ENCODE measurements at places on chromosomes 11 and 22.

- no peak for DNase-seq
Measured at GRCh38 chr22:50306753-50307749, at the start of gene PLXNB2. PLXNB2 (minus strand) TSS chr22:50307646; CDS start chr22:50290584, 17,062 bp downstream.

DNA sequence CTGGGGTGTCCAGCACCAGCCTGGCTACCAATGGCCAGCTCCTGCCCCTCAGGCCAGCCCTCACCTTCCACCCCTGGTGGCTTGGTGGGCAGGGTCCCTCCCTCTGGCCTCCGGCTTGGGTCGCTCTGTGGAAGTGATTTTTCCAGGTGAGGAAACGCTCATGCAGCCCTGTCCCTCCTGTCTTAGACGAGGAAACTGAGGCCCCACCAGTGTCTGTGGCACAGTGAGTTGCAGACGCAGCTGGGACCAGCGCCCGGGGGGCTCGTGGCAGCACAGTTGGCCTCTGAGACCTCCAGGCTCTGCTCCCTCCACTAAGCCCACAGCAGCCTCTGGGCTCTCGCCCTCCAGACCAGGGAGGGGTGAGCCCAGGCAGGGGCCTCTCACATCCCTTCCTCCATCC, 6.2 kb downstream of the B3GAT1 start:
- no peak for DNase-seq

GRCh38 chr11:3092603-3093141, 35.4 kb upstream of the CARS1 start:
- no peak for DNase-seq

DNA sequence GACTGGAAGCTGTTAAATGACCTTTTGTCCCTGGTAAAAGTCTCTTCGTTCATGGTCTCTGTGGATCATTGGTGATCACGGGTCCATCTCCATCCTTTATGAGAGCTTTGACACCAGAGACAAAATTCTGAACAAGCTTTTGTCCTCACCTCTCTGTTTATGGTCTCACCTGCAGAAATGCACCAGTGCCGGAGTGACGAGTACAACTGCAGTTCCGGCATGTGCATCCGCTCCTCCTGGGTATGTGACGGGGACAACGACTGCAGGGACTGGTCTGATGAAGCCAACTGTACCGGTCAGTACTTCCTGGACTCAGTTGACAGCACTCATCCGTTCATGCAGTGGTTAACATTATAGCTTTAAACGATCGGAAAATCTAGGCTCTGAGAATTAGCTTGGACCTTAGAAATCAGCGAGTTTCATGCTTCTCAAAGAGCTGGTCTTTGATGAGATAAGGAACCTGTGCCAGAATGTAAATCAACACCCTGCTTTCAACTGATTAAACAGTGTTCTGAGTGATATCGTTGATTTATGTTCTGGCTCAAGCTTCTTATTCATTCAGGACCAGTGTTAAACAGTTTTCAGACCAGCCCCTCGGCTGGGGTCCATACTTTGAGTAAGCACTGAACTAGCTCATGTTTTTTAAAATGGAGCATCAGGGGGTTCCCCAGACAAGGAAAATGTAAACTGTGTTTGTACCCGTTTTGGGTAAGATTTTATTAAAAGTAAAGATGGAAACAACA, 124.5 kb upstream of the SORL1-AS1 start:
- no peak for DNase-seq

GRCh38 chr11:18657673-18658072, 23.5 kb upstream of the SPTY2D1 start:
- no peak for DNase-seq

GRCh38 chr22:35641494-35642120, 6.6 kb upstream of the APOL6 start:
- no peak for DNase-seq

GRCh38 chr11:68314203-68315170, 2.1 kb downstream of the LRP5 start:
- DNase-seq = no peak

DNA sequence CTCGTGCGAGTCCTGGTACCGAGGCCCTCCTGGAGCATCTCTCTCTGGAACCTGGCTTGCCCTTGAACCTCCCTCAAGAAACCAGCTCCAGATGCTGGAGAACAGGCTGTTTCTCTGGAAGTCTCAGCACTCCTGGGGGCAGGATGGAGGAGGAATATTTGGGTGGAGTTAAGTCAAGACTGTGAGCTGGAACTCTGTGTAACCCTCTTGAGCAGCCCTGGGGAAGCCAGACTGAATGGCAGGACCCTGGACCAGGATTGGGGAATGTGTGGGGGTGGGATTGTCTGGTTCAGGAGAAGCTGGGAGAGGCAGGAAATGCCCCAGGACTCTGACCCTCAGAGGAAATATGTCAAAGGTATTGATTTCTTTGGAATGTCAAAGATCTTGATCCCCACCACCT, 7.7 kb downstream of the CREB3L1 start:
- no peak for DNase-seq

GRCh38 chr11:29913352-29913751, 103.5 kb downstream of the KCNA4 start:
- no peak for DNase-seq

DNA sequence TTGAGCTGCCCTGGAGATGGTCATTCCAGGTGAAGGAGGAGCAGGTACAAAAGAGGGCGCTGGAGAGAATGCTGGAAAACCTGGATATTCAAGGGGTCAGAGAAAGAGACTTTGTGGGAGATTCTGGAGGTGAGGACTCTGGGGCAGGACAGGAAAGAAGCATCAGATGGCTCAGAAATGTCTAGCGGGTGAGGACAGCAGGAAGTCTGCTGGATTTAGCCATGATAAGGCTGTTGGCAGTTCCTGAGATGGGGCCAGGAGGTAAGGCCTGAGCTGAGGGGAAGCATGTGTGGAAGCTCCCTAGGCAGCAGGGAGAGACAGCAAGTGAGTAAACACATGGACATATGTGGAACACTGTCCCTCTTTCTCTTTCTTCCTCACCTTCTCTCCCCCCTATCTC, 1.5 kb downstream of the UPB1 start:
- DNase-seq = no peak

DNA sequence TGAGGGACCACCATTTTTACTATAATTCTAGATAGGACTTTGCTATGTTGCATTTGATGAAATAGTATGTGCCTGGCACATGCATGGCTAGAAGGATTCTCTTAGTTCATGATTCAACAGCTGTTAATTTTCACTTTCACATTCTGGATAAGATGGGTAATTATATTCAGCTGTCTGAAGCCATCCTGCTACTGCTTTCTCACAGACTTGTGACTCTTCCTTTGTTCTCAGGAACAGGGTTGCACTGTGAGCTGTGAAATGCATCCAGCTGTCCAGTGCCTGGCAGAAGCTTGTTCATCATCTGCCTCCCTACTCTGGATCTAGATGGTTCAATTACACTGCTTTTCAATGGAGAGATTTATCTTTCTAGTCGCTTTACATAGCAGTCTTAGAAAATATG, 610.1 kb upstream of the ANO5 start:
- DNase-seq = no peak

GRCh38 chr11:5069272-5069671, at the start of gene OR52E1:
OR52E1 (plus strand) TSS chr11:5069572.
- no peak for DNase-seq

DNA sequence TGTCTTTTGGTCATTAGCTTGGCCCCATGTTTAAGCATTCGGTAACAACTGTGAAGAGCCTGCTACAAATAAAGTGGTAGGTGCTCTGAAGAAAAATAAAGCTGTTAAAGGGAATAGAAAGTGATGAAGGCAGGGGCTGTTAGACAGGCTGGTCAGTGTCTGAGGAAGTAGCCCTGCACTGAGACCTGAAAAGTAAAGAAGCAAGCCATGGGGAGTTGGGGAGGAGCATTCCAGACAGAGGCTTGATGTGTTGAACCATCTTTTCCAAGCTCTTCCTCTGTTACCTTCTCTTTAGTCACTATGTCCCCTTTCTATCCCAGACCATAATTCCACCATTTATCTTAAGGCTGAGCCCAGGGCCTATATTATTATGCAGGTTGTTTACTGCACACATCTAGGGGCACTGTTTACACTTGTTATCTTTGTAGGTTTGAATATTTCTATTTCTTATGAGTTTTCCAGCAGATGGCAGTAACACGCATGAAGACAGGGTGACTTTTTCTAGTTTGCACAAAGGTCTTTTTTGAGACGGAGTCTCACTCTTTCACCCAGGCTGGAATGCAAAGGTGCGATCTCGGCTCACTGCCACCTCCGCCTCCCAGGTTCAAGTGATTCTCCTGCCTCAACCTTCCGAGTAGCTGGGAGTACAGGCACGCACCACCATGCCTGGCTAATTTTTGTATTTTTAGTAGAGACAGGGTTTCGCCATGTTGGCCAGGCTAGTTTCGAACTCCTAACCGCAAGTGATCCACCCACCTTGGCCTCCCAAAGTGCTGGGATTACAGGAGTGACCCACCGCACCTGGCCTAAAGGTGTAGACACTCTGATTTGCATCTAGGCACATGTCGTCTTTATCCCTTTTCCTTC, 23.0 kb downstream of the ZFTA start:
- no peak for DNase-seq

GRCh38 chr11:74280494-74280893, 30.9 kb downstream of the P4HA3 start:
- DNase-seq = no peak

DNA sequence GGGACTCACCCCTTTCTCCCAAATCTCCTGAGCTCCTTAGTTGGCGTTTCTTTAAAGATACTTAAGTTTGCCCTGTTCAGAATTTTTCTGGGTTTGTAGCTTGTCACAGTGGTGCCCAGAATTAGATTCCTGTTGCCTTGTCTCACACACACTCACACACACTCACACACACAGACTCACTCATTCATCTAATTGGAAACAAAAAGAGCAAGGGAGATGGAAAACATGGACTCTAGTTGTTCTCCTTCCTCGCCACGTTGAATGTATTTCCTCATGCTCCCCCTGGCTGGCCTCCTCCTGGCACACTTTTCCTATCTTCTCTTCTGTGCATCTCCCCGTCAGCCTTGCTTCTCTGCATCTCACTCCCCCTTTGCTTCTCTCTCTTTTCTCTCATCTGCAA, 752.3 kb downstream of the NTM start:
- DNase-seq = no peak

GRCh38 chr22:20204311-20204710, 53.5 kb upstream of the CCDC188 start:
- no peak for DNase-seq

- no peak for DNase-seq
Measured at GRCh38 chr11:93842461-93842860, 8.0 kb downstream of the VSTM5 start.

DNA sequence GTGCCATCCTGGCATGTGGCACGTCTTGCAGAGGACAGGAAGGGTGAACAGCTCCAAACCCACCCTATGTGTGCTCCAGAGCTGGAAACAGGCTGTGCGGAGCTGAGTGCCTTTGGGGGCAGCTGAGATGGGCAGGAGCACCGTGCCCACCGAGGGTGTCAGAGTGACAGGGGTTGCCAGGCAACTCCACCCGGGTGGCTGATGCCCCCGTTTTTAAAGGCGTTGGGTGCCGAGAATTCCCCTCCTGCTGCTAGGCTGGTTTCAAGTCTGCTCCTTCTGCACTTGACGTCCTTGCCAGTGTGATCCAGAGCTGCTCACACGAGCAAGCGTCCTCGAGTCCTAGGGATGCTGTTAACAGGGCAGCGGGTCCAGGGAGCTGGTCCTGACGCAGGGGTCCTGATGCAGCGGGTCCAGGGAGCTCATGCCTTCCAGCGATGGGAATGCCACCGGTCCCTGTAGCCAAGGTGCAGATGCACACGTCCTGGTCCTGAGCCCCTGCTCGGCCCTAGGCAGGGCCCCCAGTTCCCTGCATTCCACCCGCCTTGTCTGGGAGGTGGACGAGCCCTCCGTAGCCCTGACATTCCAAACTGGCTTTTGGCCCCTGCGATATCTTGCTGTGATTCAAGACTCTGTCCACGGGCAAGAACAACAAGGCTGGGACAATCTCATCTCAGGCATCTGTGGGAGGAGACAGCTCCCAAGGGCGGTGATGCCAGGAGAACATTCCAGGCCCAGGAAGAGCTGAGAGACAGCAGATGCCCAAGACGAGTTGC, 4.9 kb downstream of the KCNQ1 start:
- no peak for DNase-seq

DNA sequence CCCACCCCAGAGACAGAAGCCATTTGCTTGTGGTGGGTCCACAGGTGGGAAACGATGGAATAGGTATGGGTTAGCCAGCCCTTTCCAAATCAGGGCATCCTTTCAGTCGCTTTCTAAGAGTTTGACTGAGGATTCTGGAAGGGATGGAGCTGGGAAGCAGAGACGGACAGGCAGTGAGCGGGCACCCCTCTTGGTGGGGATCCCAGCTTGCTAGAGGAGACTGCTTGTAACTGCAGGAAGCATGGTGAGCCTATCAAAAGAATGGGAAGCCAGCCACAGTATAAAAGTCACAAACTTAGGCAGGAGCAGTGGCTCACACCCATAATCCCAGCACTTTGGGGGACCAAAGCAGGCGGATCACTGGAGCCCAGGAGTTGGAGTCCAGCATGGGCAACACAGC, 6.1 kb upstream of the PDGFB start:
- no peak for DNase-seq

DNA sequence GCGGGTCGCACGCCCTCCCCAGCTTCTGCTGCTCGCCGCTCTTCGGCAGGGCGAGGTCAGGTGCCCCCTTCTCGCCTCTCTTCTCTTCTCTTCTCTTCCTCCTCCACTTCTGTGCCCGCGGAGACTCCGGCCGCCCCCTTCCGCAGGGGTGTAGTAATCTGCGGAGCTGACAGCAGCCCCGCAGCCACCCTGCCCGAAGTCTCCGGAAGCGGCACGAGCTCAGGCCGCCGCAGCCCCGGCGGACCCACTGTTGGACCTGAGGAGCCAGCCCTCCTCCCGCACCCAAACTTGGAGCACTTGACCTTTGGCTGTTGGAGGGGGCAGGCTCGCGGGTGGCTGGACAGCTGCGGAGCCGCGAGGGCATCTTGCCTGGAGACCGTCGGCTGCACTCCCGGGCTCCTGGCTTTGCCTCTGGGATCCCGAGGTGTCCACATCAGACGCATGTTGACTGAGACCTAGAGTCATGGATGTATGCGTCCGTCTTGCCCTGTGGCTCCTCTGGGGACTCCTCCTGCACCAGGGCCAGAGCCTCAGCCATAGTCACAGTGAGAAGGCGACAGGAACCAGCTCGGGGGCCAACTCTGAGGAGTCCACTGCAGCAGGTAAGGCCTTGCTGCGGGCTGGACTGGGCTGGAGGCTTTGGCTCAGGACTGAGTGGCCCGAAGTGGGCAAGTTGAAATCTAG, 486 bp downstream of the STIM1 start:
- DNase-seq = peak; percentile 33

GRCh38 chr11:116715383-116715782, 57.4 kb downstream of the BUD13 start:
- DNase-seq = no peak

DNA sequence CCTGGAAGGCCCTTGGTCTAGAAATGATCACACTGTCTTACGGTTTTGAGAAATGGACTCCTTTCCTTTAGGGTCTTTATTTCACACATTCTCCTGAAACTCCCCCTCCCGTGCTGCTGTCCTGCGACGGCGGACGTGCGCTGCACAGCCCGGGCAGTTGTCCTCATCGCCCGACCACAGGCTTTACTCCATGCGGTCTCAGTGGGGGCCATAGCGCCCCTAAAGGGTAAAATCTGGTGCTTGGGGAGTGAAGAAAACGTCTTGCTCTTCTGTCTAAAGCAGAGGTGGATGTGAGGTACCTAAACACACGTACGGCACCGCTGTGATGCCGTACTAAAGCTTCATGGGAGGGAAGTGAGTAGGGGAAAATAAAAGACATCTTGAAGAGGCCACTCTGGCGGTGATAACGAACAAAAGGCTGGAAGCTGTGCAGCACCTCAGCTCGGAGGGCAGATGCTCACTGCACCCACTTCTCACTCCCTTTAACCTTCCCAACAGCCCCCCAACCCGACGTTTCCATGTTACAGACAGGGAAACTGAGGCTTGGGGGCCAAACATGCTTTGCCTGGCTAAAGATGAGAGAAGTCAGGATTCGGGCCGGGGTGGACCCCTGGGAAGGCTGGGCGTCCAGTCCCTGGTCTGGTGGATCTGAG, 22.6 kb downstream of the MPPED1 start:
- DNase-seq = no peak

Data from T-helper 9 cell (primary cell).